Activated CD4-positive, alpha-beta T cell treated with anti-CD3 and anti-CD28 coated beads, Interleukin-10, Interleukin-2, amounts not matched to agents 100 ng/mL and 50 ng/mL, durations not matched to agents 16 hours and 8 hours (primary cell): ENCODE measurements at places on chromosomes 2 and 18.

GRCh38 chr2:140892911-140893637, 1237.7 kb downstream of the LRP1B start:
- DNase-seq = no peak

DNA sequence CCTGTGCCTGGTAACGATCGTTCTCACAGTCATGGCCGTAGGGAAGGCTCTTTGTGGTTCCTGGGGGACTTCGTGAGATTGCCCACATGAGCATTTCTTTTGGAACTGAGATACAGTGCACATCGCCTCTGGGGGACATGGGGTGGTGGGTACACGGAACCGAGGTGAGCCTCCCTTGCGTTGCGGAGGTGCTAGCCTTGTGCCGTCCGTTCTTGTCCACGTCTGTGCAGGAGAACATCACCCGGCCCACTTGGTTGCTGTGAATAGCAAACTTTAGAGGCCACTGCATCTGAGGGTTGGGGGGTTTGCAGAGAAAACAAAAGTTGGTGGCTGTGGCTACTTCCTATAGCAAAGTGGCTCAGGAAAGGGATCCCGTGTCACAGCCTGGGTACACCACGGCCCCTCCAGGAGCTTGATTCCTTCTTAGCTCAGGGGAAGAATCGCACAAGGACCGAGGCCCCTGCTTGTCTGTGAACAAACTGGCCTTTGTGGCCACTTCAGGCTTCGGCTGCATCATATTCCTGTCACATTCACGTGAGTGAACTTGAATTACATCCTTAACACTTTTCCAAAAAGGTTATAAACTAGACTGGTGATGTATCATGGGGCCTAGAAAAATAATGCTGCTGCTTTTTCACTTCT, 72.6 kb downstream of the LRRFIP1 start:
- no peak for DNase-seq

GRCh38 chr2:18626256-18626668, 36.9 kb upstream of the NT5C1B start:
- DNase-seq = no peak

DNA sequence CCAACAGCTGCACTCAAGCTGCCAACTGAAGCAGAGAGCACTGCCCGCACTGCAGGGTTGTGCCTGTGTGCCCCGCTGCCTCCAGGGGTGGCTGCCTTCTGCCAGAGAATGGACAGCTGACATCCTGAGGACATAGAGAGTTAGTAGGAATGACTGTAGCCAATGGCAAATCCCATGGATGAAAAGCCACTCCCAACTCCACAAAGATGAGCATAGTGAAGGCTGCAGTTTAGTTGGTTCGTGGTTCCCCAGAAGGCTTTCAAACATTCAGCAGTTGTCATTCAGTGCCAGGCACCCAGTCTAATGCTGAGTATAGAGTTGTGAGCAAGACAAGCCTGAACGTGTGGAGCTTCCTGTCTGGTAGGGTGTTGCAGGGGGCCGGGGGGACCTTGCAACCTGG, 30.3 kb downstream of the GYPC start:
- no peak for DNase-seq

DNA sequence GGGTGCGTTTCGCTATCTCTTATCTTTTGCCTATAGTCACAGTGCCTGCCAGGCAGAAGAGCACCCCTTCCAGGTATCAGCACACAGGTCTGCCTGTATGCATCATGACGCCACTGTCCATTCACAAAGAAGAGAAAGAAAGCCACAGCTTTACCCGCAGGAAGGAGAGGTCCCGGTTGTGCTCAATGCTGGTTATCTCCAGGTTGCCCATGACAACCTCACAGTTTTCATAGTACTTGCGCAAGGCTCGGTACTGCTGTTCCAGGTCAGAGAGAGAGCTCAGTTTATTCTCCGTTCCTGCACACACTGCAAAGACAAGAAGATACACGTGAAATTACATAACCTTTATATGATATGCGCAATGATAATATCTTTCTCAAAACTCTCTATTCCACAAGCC, 414.0 kb downstream of the ERBB4 start:
- no peak for DNase-seq

GRCh38 chr18:60987963-60988362, 345.3 kb upstream of the CDH20 start:
- DNase-seq = no peak

- no peak for DNase-seq
Observed at GRCh38 chr18:72986103-72986502, 118.3 kb upstream of the NETO1 start.

- no peak for DNase-seq
Observed at GRCh38 chr2:207612714-207613113, 12.5 kb downstream of the METTL21A start.

DNA sequence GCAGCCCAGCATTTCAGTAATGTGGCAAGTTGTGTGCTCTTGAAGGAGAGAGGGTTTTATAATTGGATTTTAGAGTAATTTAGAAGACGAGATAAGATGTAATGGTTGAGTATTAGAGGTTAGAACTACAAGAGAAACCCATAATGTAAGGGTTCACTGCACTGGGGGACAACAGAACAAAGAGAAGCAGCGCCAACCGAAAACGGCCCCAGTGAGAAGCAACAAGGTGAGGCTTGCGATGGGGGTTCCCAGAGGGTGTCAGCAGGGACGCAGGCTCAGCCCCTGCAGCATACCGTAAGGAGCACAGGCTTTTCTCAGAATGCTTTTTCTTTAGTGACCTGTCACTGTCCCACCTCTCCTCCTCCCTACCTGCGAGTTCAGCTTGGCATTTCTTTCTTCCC, 183.9 kb upstream of the ETAA1 start:
- no peak for DNase-seq

GRCh38 chr2:120576509-120577474, 158.9 kb upstream of the GLI2 start:
- DNase-seq = no peak

DNA sequence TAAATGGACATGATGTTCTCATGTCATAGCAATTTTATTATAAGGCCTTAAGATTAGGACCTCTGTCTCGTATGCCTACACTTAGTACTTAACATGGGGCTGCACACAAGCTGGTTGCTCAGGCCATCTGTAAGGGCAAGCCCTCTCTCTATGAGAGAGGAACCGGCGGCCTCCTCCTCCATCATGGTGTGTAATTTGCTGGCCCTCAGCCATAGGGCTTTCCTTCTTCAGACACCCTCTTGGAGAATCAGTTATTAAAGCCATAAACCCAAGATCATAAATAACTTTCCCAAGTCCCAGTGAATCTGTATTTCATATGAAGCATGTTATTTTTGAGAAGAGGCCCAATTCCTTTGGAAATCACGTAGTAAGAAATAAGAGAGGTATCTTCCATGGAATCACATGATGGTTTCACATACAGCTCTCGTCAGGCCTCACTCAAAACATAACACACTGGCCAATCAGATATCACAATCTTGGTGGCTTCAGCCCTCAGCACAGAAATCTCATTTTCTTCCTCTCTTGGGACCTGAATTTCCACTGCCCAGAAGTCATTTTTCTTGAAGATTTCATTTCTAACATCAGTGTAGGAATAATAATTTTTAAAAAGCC, 92.6 kb downstream of the RDH14 start:
- no peak for DNase-seq

- no peak for DNase-seq
Observed at GRCh38 chr2:22894761-22895160, 490.2 kb upstream of the KLHL29 start.

DNA sequence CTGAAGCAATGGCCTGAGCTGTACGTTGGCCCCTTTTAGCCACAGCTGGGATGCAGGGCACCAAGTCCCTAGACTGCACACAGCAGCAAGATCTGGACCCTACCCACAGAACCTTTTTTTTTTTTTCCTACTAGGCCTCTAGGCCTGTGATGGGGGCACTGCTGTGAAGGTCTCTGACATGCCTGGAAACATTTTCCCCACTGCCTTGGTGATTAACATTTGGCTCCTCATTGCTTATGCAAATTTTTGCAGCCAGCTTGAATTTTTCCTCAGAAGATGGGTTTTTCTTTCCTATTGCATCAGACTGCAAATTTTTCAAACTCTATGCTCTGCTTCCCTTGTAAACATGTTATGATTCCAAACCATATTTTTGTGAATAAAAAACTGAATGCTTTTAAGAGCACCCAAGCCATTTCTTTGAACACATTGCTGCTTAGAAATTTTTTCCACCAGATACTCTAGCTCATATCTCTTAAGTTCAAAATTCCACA, 33.5 kb downstream of the PDE1A start:
- DNase-seq = no peak

- no peak for DNase-seq
Observed at GRCh38 chr2:151021747-151022452, 239.8 kb downstream of the RBM43 start.

DNA sequence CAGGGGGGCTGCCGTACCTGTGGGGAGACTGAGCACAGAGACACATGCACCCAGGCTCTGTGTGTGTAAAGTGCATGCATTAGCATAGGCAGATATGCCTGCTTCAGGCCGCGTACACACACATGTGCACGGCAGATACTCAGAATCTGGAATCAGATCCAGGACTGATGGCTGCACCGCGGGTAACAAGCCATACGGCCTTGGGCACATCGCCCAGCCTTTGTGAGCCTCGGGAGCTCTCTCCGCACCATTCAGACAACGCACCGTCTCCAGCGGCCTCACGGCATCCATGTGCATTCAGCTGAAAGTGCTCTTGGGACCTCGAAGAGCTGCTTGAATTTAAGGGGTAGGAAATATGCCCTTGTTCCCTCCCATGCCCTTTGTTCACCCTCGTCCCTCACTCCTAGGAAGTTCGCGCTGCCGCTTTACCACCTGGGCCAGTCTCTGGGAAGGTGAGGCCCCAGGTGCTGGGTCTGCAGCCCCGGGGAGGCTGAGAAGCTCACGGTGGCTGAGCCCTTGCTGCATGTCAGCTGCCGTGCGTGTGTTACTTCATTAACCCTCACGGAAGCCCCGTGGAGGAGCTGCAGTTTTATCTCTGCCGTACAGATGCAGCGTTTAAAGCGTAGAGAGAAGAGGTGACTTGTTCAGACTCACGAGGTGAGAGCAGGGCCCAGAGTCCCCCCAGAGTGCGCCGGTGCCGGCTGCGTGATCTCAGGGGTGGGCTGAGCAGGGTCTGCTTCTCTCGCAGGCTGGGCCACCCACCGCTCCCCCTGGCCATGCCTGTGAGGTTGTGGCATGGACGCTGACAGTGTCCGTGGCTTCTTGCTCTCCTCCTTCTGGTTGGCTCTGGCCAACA, 377.7 kb upstream of the MYT1L start:
- no peak for DNase-seq

DNA sequence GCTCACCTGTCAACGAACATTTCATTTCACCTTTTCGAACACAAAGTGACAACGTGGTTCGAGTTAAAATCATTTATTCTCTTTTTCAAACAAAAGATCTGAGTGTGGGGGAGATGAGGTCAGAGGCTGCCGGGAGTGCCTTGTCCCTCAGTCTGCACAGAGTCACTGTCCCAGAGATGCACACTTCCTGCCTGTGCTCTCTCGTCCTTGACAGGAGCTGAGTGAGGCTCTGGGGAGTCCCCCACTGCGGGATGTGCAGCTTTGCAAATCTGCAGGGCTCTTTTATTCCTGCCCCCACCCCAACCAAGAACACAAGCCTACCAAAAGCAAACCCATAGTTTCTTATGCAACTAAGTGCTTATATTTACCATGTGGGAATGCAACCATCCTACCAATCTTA, 497.8 kb downstream of the EIPR1 start:
- no peak for DNase-seq

DNA sequence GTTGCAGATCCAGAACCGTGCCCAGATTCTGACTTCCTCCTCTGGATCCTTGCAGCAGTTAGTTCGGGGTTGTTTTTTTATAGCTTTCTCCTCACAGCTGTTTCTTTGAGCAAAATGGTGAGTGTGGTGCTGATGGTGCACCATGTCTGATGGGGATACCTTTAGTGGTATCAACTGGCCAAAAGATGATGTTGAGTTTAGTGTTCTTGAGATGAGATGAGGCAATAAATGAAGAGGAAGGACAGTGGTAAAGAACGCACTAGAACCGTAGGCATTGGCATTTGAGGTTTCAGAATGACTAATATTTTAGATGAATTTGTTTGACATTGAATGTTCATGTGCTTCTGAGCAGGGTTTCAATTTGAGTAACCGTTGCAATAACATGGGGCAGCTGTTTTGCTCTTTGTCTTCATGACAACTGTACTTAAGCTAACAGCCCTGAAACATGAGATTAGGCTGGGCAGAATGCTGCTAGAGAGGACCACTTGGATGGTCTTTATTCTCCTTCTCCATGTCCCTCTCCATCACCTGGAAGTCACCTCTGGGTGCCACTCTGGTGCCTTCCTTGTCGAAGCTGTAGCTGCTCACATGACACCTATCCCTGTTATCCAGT, 3.9 kb downstream of the CTLA4 start:
- DNase-seq = peak; percentile 95

DNA sequence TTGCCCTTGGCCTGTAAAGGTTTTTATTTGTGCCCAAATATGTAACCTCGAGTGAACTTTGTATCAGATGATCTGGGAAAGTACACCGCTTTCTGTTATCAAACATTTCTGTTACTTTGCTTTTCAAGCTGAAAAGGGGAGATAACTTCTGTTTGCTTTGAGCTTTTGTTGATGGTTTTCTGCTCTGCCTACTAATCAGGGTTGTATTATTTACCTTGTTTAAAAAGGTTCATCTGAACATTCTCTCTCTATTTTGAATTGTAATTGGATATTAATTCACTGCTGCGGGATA, 79.4 kb downstream of the XRCC5 start:
- no peak for DNase-seq

DNA sequence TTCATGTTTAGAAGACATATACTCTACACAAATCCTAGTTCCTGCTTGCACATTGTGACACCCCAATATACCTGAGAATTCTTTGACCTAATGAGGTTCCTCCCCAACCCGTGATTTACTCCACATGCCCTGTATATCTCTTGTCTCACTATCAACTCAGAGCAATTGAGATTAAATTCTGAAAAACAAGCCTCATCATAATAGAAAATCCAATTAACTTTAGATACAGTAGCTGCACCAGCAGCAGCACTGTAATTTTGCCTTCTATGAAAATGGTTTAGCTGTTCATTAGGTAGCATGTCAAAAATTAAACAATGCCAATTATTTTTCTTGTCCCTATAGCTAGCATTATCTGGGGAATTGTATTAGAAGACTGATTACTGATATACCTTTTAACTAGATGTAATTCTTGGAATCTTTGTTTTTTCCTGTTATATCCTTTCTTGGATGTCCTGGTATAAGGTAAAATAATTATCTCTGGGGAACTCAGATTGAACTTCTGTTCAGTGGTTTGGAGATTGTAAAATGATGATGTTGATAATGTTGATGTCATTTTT, 218.9 kb upstream of the TANK start:
- DNase-seq = no peak

DNA sequence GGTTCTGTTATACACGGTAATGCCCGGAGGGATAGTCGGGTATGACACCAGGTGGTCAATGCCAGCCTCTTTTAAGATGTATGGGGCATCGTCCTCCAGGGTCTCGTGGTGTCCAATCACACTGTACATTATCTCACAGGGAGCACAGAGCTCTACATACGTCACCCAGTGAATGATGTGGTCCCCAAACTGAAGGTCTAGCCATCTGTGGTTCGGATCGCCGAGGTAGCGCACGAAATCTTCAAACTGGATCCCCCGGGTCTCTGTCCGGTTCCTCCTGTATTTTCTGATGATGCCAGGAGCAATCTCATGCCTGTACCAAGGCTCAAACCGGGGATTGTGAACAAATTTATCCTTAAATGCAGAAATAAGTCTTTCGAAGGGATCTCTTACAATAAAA, 24.1 kb downstream of the CHST10 start:
- DNase-seq = no peak

- no peak for DNase-seq
Observed at GRCh38 chr18:41390309-41390708, 564.7 kb upstream of the PIK3C3 start.

GRCh38 chr2:45651415-45652089, at the start of gene PRKCE:
TSS of gene PRKCE (plus strand) at chr2:45651675.
- DNase-seq = peak; percentile 52
